ENCODE measurements at places on chromosomes 12 and 14.

DNA sequence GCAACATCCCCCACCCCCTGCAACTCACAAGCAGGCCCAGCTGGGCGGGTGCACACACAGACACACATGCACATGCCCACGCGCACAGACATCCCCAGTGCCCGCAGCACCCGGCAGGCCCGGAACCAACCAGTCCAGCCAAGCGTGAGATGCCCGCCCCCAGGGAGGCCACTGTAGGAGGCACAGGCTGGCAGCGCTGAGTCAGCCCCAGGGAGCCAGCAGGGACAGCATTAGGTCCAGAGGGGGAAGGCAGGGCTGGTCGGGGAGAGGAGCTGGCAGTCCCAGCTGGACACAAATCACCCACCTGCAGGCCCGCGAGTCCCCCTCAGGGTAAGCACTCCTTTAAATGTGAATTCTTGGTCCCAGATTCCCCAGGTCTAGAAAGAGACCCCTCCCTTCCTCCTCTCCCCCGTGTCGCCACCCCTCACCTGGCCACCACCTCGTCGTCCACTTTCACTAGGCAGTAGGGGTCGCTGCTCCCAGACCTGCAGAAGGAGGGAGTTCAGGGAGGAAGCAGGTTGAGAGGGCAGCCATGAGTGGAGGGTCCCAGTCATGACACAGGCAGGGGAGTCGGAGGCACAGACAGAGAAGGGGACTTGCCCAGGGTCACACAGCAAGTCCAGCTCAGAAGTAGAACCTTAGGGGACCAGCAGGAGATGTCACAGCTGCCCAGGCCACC, 5.0 kb downstream of the RASAL1 start:
- DNase-seq: no peak

GRCh38 chr12:26736563-26737486, 96.2 kb downstream of the ITPR2 start:
- no peak for DNase-seq

- no peak for DNase-seq
Observed at GRCh38 chr12:4118601-4119156, 154.9 kb upstream of the CCND2 start.

DNA sequence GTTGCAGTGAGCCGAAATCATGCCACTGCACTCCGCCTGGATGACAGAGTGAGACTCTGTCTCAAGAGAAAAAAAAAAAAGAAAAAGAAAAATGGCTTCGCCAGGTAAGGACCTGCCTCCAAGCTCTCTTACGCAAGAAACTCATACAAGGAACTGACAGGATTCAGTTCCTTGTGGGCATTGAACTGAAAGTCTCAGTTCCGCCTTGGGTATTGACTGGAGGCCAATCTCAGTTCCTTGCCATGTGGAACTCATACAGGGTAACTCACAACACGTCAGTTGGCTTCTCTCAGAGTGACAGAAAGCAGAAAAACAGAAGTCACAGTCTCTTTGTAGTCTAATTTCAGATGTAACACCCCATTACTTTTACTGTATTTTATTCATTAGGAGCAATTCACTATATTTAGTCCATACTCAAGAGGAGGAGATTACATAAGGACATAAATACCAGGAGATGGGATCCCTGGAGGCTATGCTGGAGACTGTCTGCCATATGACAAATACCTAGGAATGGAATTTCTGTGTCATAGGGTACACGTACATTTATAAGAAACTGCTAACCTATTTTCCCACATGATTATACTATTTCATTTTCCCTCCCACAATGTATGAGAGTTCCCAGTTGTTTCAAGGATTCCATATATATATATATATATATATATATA, 11.4 kb upstream of the NOPCHAP1 start:
- DNase-seq: peak; percentile 29

GRCh38 chr12:67710582-67710981, 62.0 kb downstream of the DYRK2 start:
- no peak for DNase-seq

DNA sequence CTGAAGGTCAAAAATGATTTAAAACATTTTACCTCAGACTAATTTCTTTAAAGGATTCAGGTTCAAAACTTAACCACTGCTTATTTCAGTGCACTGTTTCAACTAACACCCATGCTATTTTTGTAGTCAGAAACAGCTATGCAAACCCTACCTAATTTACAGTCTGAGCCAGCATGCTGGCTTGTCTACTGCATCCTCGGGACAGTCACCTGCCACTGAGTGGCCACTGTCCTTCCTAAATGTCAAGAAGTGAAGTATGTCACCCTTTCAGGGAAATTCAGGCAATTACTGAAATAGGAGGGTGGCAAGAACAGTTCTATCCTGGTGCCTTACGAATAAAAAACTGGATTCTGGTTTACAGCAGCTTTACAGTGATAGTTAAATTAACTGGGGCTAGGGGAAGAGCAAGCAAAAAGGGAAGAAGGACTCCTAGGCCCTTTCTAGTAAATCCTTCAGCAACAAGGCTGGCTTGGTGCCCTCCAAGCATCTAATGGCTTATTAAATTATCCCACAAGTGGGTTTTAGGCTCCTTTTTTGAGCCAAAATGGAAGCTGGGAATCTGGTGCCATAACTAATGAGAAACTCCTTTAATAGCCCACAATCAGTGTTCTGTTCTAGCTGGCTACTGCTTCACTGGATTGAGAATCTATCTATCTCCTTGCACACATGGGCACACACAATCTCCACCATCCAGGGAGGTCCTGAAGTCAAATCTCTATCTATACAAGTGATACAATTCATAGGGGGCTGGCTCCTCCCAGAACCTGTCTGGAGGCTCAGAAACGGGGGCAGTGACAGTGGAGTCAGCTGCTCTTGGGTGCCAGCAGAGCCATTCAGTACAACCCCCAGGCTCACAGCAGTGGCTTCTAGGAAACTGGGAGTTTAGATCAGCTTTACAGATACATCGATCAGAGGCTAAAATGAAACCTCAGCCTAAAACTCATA, 43.4 kb downstream of the SH2B3 start:
- peak; percentile 11 for DNase-seq
